ENCODE measurements at places on chromosomes 6 and 20.
A peak's percentile ranks its signal among the peaks of the same experiment; 100 is the strongest.

DNA sequence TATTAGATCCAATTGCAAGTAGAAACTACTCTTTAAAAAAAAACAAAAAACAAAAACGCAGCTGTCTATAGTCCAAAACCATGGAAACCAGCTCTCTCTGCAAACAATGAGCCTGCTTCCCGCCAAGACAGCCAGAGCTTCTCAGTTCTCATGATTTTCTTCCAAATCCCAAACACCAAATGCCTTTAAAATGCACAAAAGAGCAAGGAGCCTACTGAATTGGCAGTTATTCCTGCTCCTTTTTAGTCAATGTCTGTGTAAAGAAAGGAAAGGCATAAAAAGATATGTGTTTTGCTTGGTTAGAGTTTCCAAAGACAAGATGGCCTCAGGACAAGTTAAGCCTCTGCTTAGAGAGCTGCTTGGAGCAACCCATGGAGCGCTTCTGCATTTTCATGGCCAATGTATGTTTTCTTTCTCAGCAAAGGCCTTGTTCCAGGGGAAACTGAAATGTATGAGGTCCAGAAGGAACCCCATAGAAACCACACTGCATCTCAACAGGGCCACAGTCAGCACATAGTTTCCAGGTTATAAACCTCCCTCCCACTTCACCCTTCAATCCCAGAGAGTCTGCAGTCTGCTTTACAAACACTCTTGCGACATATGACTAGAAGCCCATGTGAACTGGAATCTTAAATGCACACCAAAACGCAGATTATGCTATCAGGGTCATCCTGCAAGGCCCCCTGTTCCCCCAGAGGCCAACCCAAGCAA, 209.3 kb upstream of the TAB2 start:
- no peak for DNase-seq

DNA sequence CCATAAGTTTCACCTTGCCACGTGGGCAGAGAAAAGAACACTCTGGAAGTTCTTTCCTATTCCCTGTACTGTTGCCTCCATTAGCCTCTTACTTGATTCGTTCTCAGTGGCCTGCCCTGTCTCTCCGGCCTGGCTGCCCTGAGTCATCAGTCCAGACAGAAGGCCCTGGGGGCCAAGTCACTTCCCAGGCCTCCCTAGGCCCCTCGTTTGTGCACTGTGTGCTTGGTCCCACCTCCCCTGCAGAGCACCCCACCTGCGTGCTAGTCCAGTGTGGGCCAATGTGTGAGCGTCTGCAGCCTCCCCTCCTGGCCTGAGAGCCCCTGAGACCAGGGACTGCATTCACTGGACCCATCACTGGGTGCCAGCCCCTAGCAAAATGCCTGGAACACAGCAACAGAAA, 191.2 kb upstream of the RREB1 start:
- DNase-seq, result no peak

- DNase-seq, result no peak
These were observed 135.0 kb upstream of the SGK1 start for GRCh38 chr6:134452906-134453305.

DNA sequence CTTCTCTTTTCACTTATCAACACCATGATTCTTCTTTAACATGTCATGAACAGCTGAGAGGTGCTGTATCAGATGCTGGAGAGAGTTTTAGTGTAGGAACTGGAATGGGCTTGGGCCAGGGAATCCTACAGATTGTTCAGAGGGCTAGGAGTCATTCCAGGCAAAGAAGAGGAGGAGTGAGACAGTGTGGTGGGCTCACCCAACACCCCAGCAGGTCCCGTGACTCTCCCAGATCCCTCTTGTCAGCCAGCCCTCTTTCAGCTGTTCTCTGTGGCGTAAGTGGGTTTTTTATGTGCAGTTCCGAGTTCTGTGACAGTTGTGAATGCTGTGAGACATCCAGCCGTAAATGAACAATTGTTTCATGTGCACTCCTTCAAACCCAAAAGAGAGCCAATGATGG, 31.4 kb upstream of the CEP162 start:
- no peak for DNase-seq

DNA sequence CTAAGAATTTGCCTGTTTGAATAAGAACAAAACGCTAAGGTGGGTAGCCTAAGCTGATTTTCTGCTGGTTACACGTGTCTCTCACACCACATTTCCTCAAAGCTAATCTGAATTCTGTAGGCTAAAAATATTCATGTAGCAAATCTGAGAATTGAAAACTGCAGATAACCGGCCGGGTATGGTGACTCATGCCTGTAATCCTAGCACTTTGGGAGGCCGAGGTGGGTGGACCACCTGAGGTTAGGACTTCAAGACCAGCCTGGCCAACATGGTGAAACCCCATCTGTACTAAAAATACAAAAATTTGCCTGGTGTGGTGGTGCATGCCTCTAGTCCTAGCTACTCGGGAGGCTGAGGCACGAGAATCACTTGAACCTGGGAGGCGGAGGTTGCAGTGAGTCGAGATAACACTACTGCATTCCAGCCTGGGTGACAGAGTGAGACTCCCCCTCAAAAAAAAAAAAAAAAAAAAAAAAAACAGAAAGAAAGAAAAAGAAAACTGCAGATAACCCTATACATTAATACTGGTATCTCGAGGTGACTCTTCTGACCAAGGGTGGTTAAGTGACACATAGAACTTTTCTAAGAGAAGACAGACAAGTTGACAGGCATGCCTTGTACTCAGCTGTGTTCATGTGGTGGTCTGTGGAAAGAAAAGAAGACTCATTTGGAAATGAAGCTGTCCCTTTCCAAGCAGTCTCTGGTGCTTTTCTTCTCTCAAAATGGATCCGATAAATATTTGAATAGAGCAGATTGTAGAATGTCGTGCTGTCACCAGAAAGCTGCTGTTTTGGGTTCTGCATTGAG, 24.7 kb upstream of the ASXL1 start:
- no peak for DNase-seq

DNA sequence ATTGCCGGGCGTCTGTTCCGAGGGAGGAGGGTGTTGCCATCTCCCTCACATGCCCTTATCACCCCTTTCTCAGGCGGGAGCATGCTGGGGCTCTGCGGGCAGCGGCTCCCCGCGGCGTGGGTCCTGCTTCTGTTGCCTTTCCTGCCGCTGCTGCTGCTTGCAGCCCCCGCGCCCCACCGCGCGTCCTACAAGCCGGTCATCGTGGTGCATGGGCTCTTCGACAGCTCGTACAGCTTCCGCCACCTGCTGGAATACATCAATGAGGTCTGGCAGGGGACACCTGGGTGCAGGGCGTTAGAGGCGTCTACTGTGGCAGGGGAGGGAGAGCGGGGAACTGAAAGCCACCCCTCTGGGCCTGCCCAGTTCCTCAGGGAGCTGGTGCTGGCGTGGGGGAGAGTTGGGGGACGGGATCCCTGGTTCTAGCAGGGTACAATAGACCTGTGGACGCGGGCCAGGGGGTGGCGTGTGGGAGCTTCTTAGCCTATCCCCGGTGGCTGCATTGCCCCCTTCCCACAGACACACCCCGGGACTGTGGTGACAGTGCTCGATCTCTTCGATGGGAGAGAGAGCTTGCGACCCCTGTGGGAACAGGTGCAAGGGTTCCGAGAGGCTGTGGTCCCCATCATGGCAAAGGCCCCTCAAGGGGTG, 697 bp downstream of the PPT2 start:
- peak; percentile 52 for DNase-seq

DNA sequence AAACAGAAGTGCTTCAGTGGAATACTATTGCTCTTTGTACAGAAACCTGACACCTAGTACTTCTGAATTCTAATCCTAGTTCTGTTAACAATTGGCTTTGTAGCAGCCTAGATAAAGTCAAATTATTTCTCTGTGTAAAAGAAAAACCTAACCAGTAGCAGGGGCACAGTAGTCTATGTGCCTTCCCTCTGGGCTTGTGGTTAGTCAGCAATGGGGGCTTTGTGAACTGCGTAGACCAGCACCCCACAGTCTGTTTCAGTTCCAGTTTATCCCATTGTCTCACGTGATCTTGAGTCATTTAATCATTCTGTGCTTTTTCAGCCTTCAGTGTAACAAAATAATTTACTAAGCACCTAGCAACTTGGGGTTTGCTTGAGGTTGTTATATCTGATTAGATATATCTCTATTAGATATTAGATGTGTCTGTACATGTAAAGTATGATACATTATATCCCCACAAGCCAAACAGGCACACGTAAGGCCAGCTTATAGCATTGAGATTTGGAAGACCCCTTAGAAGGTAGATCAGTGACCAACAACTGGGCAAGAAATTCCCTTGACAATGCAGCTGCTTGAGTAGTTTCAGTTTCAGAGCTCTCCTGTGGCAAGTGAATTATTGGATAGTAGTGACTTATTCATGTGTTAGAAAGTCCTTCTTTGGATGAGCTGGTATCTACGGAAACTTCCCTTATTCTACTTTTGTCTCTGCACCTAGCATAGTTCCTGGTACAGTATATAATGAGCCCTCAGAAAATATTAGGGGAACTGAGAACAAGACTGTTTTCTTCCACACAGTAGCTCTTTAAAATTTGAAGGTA, 27.9 kb upstream of the CCR6 start:
- DNase-seq, result no peak

- DNase-seq, result no peak
These were observed 100.3 kb downstream of the EDN3 start for GRCh38 chr20:59400708-59401107.

DNA sequence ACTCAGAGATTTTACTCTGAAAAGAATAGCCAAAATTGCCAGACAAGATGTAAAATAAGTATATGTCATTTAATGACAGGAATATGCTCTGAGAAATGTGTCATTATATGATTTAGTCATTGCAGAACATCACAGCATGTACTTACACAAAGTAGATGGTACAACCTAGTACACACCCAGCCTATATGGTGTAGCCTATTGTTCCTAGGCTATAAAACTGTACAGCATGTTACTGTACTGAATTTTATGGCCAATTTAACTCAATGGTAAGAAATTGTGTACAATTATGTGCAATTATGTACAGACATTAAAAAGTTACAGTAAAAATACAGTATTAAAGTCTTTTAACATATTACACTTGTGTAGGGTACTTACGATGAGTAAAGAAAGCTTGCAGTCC, 311.9 kb upstream of the EPHA7 start:
- DNase-seq, result no peak

DNA sequence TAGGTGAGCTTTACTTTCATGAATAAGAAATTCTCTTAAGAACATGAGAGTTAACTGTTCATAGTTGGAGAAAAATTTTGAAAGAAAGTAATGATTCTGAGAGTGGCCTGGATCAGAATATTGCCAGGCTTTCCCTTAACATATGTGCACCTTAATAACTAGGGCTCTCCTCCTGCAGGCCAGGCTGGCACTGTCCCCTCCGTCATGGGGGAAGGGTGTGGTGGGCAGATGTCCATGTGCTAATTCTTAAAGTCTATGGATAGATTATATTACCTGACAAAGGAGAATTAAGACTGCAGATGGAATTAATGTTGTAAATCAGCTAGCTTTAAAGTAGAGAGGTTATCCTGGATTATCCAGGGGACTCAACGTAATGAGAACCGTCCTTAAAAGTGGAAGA, 10.9 kb upstream of the KLHL32 start:
- no peak for DNase-seq

DNA sequence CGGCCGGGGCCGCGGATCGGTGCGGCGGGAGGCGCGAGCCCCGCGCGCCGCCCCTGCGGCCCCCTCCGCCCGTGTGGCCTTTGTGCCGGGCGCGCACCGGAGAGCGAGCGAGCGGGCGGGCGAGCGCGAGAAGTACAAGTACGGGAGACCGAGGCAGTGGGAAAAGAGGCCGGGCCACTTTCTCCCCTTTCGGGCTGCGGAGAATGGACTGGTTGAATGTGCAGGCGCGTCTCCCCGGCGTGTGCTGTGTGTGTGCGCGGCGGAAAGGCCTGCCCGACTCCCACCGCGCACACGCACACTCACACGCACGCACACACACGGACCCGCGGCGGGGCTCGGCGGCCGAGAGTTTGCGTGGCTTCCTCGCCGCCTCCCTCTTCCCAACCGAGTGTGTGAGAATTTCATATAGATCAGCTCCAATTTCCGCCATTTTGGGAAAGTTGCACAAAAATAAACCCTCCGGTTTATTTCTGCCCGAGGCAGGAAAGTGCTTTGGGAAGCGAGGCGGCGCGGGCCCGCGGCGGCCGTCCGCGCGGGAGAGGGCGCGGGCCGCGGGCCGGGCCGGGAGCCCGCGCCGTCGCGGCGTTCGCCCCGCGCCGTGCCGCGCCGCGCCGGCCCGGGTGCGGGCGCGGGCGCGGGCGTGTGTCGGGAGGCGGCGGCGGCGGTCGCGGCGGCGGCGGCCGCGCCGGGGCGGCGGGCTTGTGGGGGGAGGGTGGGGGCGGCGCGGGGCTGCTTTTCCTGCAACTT, 1.1 kb downstream of the L3MBTL3 start:
- DNase-seq, result peak; percentile 10

- no peak for DNase-seq
These were observed 54.7 kb upstream of the FAM83D start for GRCh38 chr20:38871560-38871953.

DNA sequence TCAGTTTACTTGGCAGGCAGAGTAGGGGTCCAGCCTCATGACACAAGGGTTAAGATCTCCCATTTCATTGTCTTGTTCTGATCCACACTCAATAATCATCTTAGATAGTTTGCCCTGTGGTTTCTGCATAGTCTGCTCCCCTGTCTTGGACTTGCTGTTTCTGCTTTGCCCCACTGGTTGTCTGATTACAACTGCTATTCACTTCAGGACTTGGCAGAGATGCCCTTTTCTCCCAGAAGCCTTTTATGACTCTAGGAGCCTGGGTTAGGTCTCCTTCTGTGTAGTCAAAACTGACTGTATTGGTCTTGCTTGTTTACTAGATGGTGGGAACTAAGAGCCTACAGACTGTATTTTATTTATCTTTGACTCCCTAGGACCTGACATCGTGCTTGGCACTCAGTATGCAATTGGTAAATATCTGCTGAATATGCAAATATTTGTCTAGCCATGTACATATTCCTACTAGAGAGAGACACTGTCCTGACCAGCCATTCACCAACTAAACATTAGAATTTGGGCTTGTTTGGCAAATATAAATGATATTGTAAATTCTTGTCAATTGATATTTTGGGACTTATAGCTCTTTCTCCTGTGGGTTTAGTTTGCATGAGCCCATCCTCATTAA, 165.9 kb upstream of the KCNK16 start:
- DNase-seq, result no peak

DNA sequence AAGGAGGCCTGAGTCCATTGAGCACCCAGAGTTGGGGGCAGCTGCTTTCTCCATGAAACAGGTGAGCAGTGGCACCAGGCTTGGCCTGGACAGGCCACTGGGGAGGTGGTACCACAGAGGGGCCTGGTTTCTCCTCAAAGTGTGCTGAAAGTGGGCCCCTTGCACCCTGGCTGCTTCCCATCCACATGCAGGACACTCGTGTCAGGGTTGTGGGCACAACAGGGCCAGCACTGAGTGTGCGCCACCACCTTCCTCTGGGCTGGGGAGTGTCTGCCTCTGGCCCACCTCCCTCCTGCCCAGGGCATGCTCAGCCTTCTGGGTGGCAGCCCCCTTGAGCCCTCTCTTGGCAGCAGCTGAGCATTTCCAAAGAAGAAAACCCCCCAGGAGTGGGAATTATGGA, 5.2 kb upstream of the SLC22A1 start:
- DNase-seq, result no peak

Measured in effector CD4-positive, alpha-beta T cell (primary cell).